ENCODE measurements at places on chromosomes 7 and 10.
A peak's percentile ranks its signal among the peaks of the same experiment; 100 is the strongest.

GRCh38 chr10:55747244-55747643 lies 613.8 kb downstream of the ZWINT start:
- DNase-seq: no peak

GRCh38 chr7:135248546-135248945 lies 14.9 kb downstream of the STRA8 start:
- no peak for DNase-seq

DNA sequence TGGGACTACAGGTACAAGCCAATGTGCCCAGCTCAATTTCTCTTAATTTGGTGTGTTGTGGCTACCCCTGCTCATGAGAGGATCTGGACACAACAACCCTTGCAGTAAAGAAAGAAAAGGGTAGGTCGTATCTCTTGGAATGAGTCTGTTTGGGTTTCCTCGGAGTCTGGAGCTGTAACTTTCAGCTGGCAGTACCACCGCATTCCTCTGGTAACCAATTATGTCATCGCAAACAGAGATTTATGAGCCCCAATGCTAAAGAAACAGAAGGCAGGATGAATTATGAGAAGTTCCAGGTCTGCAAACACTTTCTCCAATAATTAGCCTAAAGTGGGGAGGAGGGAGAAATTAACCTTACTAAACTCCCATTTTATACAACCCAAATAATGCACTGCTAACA lies 186.6 kb upstream of the NRP1 start:
- no peak for DNase-seq

DNA sequence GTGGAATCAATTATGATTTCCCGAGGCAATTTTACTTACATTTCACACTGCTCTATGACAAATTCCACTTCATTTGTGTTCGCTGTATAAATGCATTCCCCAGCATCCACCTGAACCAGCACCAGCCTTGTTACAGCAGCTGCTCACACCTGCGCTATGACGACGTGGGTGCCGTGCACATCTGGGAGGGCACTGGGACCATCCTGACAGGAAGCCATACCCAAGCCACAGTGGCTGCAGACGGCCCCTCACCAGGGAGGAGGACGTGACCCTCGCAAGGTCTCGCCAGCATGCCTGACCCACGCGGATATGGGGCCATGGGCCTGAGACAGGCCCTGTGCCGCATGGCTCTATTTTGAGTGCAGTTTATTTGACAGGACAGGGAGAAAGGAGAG lies 201.3 kb downstream of the MAD1L1 start:
- no peak for DNase-seq

DNA sequence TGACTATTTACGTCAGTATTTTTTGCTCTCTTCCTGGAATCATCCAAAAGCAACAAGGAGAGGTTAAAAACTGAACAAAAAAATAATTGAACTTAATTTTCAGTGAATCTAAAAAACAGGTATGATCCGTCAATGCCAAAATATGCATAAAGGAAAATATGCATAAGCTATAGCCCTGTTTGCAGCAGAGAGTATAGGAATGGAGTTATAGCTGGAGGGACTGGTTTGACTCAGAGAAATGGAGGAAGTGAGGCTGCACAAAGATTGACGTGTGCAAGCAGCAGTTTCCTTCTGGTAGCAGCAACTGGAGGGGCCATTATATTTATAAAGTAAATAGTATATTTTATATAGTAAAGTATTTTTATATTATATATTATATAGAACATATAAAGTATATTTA lies 37.1 kb downstream of the GNG11 start:
- no peak for DNase-seq

DNA sequence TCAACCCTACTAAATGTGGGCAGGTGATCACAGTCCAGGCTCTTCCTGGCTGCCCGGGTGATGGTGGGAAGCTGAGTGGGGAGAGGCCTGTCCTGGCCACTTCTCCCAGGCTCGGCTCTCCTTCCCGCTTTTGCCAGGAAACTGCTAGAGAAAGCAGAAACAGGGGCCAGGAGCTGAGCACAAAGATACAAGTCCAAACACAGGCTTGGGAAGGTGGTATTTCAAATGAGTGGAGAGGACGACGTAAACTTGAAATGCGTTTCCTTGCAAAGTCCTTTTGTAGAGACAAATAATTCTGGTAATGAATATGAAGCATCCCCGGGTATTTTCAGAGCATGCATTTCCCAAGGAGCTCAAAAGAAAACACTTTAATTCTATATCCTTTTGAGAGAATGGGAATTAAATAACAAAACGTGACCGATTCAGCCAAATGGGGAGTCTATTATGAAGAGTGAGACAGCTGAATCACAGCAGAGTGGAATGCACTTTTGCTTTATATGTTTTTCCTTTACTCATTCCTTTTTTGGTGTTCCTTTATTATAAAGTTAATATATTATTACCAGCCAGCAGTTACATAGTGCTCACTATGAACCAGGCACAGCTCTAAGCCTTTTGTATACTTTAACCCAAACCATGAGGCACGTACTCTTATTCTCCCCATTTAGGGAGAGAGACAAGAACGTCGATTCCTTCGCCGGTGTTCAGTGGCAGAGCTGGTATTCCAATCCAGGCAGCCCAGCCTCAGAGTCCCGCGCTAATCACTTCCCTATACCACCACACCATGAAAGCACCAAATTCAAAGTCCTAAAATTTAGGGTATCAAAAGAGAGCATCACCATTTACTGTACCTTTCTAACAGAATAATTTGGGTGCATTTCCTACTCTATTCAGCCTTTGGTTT lies 218.2 kb upstream of the KLF14 start:
- no peak for DNase-seq

DNA sequence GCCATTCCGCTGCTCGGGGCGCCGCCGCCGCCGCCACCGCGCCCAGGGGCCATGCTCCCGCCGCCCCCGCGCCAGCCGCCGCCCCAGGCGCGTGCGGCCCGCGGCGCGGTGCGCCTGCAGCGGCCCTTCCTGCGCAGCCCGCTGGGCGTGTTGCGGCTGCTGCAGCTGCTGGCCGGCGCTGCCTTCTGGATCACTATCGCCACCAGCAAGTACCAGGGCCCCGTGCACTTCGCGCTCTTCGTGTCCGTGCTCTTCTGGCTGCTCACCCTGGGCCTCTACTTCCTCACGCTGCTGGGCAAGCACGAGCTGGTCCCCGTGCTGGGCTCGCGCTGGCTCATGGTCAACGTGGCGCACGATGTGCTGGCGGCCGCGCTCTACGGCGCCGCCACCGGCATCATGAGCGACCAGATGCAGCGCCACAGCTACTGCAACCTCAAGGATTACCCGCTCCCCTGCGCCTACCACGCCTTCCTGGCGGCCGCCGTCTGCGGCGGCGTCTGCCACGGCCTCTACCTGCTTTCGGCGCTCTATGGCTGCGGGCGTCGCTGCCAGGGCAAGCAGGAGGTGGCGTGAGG lies 383 bp downstream of the MARVELD1 start:
- DNase-seq: no peak

DNA sequence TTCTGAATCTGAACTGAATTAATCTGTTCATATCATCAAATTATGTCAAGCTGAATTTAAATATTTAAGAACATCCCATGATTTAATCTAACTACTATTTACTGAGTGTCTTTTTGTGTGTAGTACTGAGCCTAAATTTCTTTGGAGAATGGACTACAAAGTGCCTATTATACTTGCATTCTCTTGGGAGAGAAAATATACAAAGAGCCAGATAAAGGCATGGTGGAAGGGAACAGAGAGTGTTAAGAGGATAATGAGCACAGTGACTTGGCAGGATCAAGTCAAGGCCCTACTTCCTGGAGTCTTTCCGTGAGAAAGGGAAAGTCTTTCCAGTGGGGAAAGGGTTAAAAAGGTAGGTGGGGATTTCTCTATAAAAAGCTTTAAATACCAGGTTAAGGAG lies 15.0 kb downstream of the TNKS2 start:
- no peak for DNase-seq

GRCh38 chr7:66088861-66089838 lies 13.5 kb downstream of the ASL start:
- DNase-seq: no peak

- DNase-seq: no peak
Measured at GRCh38 chr10:29131952-29132547, 156.8 kb upstream of the LYZL1 start.

GRCh38 chr7:1409555-1409954 lies 49.7 kb downstream of the MICALL2 start:
- no peak for DNase-seq

- peak; percentile 65 for DNase-seq
Measured at GRCh38 chr7:135620980-135621850, 41.1 kb upstream of the STMP1 start.

Data from BJ (cell line).